Stimulated activated CD4-positive, alpha-beta T cell treated with anti-CD3 and anti-CD28 coated beads, Interleukin-1b, Interleukin-23, amount 100 ng/mL, for 1 hour (primary cell): ENCODE measurements at places on chromosomes 2 and 18.

DNA sequence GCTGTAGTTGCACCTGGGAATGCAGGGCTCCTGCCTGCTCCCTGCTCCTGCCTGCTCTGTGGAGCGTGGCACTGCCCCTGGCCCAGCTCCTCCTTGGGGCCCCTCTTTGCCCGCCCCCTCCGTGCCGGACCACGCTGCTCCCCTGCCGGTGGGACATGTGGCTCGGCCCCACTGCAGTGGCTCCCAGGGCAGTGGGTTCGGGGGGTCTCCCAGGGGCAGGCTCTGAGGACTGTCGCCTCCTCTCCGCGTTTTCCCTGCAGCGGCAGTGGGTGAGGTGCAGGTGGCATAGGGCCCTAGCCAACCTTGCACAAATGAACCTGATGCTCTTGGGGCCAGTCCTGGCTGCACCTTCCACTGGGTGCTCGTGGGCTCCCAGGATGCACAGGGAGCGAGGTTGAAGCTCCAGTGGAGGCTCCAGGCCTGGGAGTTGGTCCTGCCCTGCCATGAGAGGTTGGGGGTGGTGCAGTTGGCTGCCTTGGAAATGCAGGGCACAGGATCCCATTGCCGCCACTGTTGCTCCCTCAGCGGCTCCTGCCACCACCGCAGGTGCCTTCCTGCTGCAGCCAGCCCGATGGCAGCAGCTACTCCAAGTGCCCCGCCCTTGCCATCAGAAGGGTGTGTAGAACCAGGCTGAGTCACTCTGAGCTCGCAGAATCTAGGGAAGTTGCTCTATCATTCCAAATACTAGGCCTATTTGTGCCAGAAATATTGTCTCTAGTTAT, 313.1 kb upstream of the SYT4 start:
- no peak for DNase-seq

GRCh38 chr2:218367415-218368149, 10.9 kb downstream of the CATIP start:
- peak; percentile 41 for DNase-seq

GRCh38 chr18:22318745-22319407, 98.8 kb downstream of the CTAGE1 start:
- no peak for DNase-seq

DNA sequence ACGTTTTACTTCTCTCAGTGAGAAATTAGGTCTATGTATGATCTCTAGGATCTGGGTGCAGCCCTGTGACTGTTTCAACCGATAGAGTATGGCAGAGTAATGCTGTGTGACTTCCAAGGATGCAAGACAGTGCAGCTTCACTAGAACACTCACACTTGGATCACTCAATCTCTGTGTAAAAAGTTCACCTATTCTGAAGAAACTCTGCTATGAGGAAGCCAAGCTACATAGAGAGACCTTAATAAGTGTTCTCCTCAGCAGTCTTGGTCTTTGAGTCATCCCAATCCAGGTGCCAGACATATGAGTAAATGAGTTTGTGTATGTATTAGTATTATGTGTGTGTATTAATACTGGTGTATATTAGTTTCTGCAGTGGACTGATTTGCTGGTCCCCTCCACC, 335.0 kb downstream of the NR4A2 start:
- DNase-seq: no peak

- DNase-seq: no peak
These were observed 290.1 kb upstream of the CHAC2 start for GRCh38 chr2:53477517-53477916.

- no peak for DNase-seq
These were observed 94.1 kb downstream of the COL6A3 start for GRCh38 chr2:237319887-237320286.

- DNase-seq: no peak
These were observed 744.4 kb downstream of the KCNJ3 start for GRCh38 chr2:155442755-155443372.

- DNase-seq: no peak
These were observed 41.9 kb downstream of the ZNF521 start for GRCh38 chr18:25310045-25310444.

DNA sequence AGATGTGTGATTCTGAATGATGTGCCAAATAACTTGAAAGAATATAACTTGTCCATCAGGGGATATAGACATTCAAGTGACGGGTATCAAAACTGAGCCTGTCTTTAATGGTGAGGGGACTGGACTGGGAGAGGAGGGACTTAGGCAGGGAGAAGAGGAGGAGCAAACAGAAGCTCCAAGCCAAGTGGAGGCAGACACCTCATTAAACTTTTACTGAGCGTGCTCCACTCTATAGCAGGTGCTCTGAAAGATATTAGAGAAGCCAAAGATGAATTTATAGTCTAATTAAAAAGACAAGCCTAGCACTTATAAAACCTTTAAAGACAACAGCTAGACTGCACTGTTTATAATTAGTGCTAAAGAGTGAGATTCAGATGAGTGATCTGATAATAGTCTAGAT, 47.7 kb upstream of the SMAD2 start:
- no peak for DNase-seq

- no peak for DNase-seq
These were observed 349.3 kb upstream of the SLC14A2 start for GRCh38 chr18:45266023-45266422.

- no peak for DNase-seq
These were observed 45.3 kb upstream of the PDK1 start for GRCh38 chr2:172510548-172510947.
